ENCODE measurements at places on chromosomes 5 and 9.

DNA sequence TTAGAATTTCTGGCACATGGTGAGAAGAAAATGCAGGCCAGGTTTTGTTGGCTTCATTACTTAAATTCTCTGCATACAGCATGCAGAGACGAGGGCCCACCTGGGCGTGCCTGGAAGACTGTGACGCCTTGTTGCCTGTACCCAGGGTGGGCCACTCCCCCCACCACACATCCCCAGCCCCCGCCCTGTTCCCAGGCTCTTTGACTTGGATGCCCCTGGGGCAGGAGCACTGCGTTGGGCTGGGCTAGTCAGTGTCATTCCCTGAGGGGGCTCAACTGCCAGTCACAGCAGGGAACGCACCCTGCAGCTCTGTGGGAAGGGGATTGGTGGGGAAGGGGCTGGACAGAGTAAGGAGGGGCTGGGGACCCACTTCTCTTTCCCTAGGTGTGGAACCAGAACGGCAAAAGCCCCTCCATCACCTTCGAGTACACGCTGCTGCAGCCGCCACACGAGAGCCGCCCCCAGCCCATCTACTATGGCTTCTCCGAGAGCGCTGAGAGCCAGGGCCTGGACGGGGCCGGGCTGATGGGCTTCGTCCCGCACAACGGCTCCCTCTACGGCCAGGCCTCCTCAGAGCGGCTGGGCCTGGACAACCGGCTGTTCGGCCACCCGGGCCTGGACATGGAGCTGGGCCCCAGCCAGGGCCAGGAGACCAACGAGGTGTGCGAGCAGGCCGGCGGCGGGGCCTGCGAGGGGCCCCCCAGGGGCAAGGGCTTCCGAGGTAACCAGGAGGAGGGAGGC lies 19.6 kb downstream of the ADAMTSL2 start:
- DNase-seq, result no peak

DNA sequence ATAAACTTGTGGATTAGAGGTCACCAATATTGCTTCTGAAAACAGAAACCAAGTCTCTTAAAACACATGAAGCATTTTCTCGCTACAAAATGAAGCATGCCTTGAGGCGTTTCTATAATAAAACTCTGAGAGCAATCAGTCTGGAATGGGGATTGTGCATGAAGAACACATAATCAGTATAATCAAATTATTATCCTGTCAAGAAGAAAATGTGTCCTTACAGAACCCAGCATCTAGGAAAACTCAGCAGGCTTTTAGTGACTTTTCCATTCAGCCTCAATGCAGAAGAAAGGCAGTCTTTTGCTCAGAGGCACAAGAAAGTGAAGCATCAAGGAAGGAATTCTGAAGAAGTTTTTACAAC lies 121.9 kb downstream of the CDH18 start:
- DNase-seq, result no peak

DNA sequence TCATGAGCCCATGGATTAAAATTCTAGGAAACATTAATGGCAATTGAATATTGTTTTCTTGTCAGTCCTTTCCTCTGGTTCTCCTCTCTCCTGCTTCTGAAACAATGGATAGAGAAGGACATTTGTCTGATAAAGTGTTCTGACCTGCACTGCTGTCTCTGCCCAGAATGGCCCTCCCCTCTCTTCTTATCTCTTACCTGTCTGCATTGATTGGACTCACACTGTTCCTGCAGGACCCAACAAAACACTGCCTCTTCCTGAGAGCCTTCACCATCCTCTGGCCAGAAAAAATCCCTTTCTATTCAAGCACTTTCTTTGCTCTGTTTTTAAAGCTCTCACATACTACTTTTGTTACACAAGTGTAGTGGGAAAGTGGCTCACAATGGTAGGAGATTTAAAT lies 143.8 kb upstream of the DHFR start:
- no peak for DNase-seq

- DNase-seq, result no peak
Measured at GRCh38 chr5:95843733-95844223, 21.3 kb upstream of the GLRX start.

DNA sequence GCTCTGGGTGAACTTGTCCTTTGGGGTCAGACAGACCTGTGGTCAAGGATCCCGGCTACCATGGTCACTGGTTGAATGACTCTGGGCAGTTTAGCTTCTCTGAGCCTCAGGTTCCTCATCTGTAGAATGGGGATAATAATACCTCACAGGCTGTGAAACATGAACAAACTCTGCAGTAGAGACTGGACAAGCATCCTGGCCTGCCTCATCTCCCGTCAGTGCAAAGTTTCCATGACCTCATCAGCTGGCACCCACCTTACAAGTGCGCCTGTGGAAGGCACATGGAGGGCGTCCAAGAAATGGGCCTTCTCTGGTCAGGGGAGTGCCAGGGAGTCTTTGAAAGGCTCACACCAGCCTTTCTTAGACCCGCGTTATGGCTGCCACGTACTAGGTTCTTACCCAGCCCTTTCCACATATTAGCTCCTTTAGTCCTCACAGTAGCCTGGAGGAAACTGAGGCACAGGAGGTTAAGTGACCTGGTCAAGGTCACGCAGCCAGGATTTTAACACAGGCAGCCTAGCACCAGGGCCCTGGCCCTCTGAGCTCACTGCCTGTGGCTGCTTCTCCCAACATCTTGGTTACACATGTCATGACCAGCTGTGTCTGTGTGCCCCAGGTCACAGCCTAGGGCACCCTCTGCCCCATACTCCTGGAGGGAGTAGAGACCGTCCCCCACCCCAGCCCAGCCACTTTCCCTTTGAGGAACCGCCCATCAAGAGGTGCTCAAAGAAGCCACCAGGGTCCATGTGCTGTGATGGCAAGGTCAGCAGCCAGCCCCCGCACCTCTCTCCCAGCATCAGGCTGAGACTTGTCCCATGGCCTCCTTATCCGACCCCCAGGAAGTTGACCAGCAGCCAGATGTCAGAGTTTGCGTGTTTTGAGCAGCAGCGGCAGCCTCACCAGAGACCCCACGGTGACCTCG lies 39.4 kb upstream of the RPL26L1 start:
- no peak for DNase-seq

DNA sequence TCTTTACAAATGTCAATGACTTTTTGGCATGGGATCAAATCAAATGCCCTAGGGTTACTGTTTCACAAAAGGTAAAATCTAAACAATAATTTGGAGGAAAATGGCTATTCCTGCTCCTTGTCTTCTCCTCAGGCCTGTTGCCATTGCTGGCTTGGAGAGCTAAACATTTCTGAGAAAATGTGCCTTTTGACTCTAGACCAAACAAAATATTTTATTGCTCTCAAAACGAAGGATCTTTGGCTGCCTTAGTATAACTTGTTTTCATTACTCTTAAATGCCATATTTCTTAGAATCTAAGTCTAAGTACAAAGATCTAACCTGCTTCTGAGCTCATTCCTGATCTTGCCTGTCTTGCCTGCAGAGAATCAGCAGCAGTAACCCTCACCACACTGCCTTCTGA lies 116.6 kb downstream of the MUSK start:
- no peak for DNase-seq

- DNase-seq, result no peak
Measured at GRCh38 chr5:127471211-127471610, 46.2 kb upstream of the PRRC1 start.

- DNase-seq, result no peak
Measured at GRCh38 chr5:73378765-73379164, 69.8 kb downstream of the FOXD1 start.

DNA sequence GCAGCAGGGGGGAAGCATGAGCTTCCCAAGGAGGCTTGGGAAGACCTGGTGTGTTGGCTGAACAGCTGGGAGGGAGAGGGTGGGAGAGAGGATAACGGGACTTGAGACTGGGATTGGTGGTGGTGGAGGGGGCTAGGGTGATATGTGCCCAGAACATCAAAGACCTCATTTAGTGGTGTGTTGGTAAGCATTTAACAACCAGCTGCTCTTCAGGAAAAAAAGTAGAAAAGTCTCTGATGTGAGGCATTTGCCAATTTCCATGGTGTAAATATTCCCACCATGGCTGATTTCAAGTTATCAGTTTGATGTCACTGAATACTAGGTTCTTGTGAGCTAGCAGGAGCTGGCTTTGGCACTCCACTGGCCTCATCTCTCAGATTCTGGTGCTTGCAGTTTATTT lies 170.8 kb downstream of the MACROH2A1 start:
- no peak for DNase-seq

DNA sequence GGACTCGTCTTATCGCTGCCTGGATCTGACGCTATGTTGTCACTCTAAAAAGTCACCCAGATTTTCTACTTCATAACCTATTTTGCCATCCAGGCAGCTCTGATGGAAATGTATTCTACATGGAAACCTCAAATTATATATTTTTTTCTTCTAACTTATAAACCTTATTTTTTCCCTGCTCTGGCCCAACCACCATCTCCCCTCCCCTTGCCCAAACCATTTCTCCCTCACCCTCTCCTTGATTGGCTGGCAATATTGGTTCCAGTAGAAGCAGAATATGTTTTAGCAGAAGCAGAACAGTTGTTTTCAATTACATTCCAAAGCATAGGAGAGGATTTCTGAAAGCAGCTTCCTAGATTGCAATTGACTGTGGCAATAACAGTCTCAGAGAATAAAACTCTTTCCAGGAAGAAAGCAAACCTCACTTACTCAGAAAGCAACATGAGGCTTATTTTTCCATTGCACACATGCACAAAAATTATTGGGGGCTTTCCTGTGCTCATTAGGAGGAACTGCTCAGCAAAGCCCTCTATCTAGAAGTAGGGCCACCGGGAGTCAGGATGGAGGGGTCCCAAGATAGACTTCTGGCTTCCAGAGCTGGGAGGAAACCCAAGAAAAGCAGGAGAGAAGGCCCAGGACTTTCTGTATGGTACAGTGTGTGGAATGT lies 191.8 kb downstream of the ESM1 start:
- no peak for DNase-seq

GRCh38 chr9:107740088-107740980 lies 250.8 kb upstream of the KLF4 start:
- DNase-seq, result no peak

DNA sequence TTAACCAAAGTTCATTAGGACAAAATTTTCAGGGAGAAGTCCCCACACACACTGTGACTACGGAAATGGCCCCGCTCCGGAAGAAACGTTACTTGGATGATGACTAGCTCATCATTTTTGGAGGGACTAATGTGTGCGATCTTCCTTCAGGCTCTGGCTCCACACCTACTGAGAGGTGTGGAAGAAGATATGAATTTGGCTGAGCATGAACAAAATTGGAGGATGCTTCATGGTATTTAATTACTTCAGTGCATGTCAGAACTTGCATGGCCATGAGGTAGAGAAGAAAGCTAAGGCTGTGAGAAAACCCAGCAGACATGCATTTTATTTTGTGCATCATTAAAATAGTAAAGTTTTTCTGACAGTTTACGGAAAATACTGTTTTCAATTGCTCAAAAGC lies 202.1 kb upstream of the TLE4 start:
- no peak for DNase-seq

- DNase-seq, result no peak
Measured at GRCh38 chr9:110316261-110317075, 21.2 kb downstream of the TXNDC8 start.

DNA sequence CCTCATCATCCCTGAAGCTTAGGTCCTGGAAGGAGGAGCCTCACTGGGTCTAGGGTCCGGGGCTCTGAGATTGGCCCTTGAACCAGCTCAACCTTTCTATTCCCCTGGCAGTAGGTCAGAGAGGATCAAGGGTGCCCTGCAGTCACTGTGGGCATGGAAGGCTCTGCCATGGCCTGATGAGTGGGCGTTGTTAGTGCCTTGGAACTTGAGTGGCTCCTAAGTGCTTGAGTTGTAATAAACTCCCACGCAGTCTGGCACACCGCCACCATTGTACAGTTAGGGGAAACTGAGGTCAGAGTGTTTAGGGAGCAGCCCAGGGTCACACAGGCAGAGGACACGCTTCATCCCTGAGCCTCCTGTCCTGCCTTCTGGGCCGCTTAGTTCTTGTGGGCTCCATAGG lies 10.4 kb upstream of the SYNPO start:
- no peak for DNase-seq

DNA sequence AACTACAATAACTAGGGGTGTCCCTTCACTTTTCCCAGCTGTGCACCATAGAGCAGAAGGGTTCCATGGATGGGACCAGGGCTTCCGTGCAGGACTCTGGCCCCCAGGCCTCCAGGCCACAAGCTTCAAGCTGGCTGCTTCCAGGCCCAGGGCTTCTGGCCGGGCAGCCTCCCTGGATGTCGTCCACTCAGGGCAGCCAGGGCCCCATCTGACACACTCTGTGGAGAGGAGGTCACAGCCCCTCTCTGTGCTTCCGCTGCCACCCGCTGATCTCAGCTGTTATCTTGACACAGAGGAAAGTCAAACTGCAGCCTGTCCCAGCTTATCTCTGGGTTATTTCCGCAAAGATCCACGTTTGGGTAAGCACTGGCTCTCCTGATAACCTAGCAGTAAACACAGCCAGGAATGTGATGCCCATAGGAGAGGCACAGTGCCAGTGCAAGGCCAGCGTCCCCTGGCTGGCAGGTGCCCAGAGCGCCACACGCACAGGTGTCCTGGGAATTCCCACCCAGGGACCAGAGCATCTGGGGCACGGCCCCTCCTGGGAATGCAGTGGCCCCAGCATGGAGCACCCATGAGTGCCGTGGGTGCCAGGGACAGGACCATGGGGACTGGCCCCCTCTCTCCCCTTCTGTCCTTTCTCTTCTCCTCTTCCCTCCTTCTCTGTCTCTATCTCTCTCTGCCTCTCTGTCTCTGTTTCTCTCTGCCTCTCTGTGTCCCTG lies 15.6 kb upstream of the SLC6A19 start:
- DNase-seq, result no peak

DNA sequence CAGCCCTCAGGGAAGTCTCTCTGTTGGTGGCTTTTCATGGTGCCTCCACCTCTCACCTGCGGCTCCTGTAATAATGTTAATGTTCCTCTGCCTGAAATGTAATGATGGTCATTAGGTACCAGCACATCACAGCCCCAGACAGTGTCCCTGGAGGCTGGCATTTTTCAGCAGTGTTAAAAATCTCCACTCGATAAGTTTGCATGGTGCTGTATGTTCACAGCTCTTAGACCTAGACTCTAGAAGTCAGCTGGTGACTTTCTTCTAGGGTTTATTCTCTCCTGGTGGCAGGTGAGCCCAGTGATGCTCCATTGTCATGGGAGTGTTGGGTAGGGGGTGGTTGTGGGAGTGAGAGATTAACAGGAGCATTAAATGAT lies 53.1 kb downstream of the GPR107 start:
- no peak for DNase-seq

GRCh38 chr5:149005077-149005892 lies 57.6 kb downstream of the SH3TC2 start:
- no peak for DNase-seq

All from activated CD4-positive, alpha-beta T cell treated with anti-CD3 and anti-CD28 coated beads, Interleukin-2, amount 50 U/mL, for 4 hours (primary cell).